ENCODE measurements at places on chromosomes 11 and 22.
A peak's percentile ranks its signal among the peaks of the same experiment; 100 is the strongest.

DNA sequence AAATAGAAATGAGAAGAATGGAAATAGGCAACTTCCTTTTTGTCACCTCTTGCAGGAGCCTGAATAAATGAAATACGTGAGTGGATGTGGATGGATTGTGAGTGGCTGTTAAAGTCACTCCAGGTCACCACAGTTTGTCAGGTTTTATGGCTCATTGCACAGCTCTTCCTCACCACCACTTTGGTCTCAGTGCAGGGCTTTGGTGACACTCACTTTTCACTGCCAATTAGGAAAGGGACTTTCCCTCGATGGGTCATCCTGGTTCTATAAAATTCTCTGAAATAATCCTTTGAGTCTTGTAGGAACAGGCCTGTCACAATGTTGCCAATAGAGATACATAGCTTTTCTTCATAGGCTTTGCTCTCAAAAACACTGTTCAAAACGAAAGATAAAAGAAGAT lies 172.4 kb upstream of the C11orf87 start:
- no peak for DNase-seq

DNA sequence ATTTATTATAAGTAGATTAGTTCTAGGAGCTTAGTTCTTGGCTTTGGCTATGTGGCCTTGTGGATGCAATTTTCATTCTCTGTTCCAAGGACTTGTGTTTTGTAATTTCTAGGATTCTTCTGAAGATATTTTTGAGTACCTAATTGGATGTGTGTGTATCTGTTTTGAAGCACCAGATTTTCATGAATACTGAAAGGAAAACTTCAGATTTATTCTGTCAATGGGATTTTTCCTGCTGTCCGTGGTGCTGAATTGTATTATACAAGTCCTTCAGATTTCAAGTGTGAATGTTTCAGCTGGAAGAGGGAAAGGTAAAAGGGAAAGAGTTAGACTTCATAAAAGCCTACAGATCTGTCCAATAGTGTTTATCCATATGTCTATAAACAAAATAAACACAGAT lies 18.2 kb upstream of the SYN3 start:
- no peak for DNase-seq

DNA sequence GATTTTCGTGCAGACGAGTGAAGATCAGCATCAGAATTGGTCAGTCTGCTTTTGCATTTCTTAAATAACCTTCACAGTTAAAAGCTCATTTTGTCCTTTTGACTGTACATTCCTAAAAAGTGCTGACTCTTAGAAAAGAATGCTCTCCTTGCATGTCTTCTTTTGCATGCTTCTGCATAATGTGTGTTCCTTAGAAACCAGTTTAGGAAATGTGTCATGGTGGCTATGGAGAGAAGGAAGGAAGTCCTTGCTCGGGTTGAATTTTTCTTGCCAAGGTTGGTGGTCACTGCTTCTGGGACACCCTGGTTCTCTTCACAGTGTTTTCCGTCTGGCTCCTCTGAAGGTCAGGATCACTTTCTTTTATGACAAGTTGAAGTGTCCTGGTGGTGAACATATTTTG lies 6.8 kb downstream of the AP2A2 start:
- no peak for DNase-seq

GRCh38 chr11:1377231-1377780 lies 12.4 kb upstream of the BRSK2 start:
- no peak for DNase-seq

GRCh38 chr22:46251266-46251665 lies 1.2 kb upstream of the CDPF1 start:
- DNase-seq: no peak

GRCh38 chr11:12653729-12654128 lies 20.5 kb upstream of the TEAD1 start:
- DNase-seq: no peak

GRCh38 chr22:48888466-48889208 lies 939.0 kb downstream of the BRD1 start:
- DNase-seq: no peak

GRCh38 chr22:31748490-31748889 lies 1.4 kb downstream of the PRR14L start:
- no peak for DNase-seq

DNA sequence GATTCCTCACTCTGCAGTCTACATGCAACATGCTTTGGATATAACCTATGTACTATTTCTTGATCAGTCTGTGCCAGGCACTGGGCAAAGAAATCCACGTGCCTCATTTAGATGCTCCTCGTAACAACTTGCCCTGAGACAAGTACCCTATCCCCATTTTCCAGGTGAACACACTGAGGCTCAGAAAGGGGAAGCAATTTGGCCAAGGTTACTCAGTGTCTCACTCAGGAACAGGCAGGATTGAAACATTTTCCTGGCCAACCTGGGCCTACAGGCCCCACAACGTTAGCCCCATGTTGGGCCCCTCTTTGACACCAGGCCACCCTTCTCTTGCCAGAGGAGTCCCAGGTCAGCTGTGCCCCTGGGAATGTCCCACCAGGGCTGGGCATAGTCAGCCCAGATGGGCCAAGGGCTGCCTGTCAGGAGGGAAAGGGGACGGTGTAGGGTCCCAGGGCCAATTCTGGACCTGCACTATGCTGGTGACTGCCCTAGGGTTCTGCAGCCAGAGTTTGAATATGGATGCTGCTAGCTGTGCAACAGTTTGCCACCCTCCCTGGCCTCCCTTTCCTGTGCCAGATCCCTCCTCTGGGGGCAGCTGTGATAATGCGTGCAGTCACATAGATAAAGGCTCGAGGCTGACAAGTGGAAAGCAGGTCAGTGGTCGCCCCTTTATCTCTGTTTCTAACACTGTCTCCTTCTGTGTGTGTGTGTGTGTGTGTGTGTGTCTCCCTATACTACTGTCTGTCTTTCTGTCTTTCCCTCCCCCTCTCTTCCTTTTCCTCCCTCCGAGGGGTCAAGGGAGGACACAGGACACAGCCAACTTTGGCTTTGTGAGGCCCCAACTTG lies 10.4 kb upstream of the EMID1 start:
- no peak for DNase-seq

GRCh38 chr11:119210050-119210449 lies 3.9 kb downstream of the CBL start:
- no peak for DNase-seq

- peak; percentile 64 for DNase-seq
These were observed 3.4 kb upstream of the SLC25A1 start for GRCh38 chr22:19181786-19182471.

DNA sequence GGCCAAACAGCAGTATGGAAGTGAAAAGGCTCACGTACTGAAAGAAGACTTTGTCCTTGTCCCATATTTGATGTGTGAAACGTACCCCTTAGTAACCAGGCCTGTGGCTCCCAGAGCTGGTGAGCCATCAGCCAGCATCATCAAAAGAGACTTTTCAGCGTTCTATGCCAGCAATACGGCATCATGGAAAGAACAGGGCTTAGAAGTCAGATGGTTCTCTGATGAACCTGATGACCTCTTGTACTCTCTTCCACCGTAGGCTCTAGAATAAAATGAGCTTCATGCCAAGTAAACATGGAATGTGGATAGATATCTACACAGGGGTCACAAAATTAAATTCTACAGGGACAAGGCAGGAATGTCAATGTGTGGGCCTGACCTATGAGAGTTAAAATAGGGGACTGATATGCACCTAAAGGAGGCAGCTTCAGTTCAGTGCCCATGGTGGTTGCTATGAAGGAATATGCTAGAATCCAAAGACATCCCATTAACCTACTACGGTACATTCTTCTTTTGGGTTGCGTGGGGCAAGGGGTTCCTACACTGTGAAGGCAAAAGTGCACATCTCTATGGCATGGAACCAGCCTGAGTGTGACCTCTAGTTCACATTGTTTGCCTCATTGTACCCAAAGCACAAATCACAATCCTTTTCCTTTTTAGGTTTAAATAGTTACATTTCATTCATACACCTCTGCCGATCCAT lies 130.6 kb downstream of the ETS1 start:
- DNase-seq: no peak

DNA sequence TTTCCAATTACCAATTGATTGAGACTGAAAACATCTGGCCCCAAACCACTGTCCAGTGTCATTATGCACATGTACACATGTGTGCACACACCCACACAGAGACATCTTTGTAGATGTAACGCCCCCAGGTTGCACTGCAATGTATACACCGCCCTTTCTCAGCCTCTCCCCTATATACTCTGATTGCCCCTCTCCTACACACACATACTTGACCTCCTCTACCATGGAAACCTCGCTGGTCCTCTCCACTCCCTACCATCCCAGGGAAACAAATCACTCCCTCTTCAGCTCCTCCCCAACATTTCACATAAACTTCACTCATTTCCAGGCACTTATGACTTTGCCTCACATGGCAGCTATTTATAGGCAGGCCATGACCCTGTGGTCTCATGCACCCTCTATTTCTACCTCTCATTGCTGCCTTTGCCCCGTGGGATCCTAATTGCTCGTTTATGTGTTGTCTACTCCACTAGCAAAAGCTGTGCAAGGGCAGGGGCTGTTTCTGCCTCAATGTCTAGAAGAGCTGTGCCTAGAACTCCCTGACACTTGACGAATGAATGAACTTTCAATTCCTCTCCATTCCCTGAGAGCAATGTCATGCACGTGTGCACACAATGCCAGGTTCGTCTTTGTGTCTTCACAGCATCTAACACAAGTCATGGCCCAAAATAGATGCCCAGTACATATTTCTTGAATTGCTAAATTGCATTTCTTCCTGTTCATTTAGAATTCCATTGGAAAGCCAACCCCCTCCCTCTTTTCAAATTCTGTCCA lies 10.0 kb upstream of the TMA7B start:
- no peak for DNase-seq

- DNase-seq: peak; percentile 73
These were observed 9.4 kb upstream of the SF1 start for GRCh38 chr11:64787526-64788320.

Measured in activated naive CD4-positive, alpha-beta T cell treated with anti-CD3 and anti-CD28 coated beads for 36 hours (primary cell).